ENCODE measurements at places on chromosomes 6 and 20. TPM values are rescaled to one million over a fixed set of nuclear protein-coding genes. Genes with fewer than 3 reads are reported as not detected.

Gene SLC22A16
- not detected for total RNA-seq

Gene CST2
- total RNA-seq: not detected

DNA sequence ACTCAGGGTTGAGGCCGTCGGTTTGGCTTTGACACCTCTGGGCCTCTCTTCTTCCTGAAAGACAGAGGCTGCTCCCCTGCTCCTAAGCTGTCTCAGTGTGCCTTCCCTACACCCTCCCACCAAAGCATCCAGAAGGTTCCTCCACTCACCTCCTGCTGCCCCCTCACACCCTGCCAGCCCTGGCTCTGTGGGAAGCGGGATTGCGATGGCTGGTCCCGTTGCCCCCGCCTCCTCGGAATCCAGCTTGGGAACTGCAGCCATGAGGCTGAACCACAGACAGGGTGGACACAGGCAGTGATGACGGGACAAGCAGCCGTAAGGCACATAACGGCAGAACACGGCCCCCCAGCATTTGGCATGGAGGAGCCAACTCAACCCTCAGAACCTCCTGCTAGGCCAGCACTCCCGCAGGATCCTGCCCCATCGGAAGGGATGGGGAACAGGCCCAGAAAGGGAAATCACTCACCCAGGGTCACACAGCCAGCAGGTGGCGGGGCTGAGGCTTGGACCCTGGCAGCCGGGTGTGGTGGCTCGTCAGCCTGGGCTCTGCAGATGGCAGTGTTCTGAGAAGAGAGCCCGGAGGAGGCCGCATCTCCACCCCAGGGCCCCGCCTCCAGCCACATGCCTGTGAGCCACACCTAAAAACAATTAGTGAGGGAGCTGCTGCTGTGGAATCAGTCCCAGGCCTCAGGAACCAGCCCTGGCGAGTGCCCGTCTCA is 139.6 kb downstream of the PHACTR3 start:
- DNase-seq: no peak

Gene CALHM6
- 0.94 TPM for total RNA-seq

- no peak for DNase-seq
Observed at GRCh38 chr6:25219917-25220278, 59.3 kb upstream of the CARMIL1 start.

DNA sequence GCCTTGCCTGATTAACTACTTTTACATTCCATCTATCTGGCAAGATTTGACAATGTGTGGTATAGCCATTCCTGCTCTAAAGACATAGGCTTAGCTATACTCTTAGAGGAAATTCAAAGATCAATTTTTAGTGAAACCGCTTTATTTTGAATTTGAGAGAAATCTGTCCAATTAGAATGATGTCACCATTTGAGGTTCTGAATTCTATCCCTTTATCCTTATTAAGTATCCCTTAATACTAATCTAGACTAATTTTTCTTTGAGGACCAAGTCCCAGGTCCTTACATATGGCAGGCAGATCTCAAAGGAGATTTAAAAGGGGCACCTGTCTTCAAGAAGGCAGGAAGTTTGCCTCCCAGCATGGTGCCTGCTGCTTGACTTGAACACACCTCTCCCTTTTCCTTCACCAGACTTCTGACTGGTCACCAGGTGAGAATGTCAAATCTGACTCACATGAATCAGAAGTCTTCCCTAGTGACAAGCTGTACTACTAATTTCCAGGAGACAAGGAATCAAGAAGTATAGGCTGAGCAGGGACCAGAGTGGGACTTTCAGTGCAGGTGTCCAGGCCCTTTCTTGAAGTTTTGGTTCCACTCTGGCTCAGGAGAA is 15.0 kb upstream of the MRAP2 start:
- DNase-seq: no peak

Gene F13A1
- 2.8 TPM for total RNA-seq

- DNase-seq: no peak
Observed at GRCh38 chr20:9514461-9515213, at the start of gene LAMP5. LAMP5 (plus strand) TSS chr20:9514590; CDS start chr20:9514853, 263 bp downstream.

DNA sequence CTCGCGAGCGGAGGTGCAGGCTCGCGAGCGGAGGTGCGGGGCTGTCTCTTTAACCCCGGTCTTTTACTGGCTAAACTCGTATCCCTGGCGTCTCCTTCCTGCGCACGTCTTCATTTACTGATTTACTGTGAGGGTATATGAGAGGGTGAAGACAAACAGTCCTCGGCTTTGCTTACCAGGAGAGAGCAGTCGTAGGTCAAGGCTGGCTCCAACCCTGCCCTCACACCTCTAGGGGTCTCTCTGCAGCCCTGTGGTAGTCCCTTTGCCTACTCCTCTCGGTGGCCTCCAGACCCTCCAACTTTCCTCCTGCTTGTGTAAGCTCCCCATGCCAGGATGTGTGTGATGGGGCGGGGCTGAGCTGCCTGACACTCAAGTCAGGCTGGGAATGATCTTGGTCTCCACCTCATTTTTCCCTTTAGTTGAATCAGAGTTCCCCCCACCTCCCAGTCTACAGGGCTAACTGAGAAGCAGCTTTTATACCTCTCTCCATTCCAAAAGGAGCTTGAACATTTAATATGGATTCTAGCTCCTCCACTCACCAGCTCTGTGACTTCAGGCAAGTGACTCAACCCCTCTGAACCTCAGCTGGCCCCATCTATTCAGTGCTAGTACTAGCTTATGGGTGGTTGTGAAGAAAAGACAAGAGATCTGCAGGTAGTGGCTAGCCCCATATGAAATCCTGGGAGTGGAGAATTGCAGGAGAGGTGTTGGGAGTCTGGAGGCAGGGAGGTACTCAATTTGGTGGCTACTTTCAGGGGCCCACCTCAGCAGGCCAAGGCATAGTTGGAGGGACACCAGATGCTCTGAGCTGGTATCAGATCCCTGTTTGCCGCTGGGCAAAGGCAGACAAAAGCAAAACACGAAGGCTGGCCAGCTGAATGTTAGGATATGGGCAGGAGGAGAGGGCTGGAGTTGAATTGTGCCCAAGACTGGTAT is 902 bp downstream of the SLC29A1 start:
- no peak for DNase-seq

Data from osteocyte (in vitro differentiated cells).